Left lung (tissue), 14 donors: ENCODE measurements at places on chromosomes 2 and 18. TPM values are rescaled to one million over a fixed set of nuclear protein-coding genes. Genes with fewer than 3 reads are reported as not detected.

Gene C1QL2
- not detected for total RNA-seq

Gene PMAIP1
- total RNA-seq: 3.0 TPM

- no peaks in the 10 kb centered on the region for H3K36me3 ChIP-seq
- no peak overlapping the region for H3K27ac ChIP-seq
Measured at GRCh38 chr2:236866542-236867340, 218.9 kb upstream of the COPS8 start.

DNA sequence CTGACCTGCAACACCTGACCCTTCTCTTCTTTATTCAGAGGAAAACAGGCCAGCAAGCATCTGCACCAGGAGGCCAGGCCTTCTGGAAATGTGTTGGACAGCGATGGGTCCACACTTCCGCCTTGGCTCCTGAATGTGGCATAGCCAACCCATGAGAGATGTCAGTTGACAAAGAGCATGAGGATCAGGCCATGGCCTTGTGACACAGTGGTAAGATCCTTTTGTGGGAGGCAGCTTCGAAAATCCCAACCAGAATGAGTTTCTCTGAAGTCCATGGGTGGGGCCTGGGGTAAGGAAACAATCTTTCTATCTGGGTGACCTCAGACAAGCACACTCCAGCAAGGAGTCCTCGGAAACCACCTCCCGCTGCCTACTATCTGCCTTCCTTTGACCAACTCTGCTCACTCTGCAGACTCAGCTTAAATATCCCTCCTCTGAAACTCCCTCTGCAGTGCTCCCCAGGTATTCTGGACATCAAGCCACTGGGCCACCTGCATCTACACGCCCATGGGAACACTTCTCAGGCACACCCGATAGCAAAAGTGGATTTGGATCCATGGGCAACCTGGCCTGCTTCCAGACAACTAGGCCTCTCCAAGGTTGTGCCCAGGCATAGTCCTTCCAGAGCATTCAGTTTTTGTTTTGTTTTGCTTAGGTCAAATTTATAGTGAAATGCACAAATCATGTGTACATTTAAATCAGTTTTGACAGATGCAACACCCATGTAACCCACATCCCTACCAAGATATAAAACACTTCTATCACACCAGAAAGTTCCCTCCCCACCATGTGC lies 3.6 kb upstream of the SH2D6 start:
- peaks cover 18% of the 10 kb centered on the region for H3K4me1 ChIP-seq
- H3K36me3 ChIP-seq: no peaks in the 10 kb centered on the region
- no peak overlapping the region for H3K27ac ChIP-seq
- no peaks in the 10 kb centered on the region for H3K27me3 ChIP-seq

GRCh38 chr2:21044694-21045371 lies 960 bp upstream of the APOB start:
- no peak for DNase-seq
- no peak overlapping the region for H3K27ac ChIP-seq
- H3K4me1 ChIP-seq: peaks cover 14% of the 10 kb centered on the region
- peaks cover 48% of the 10 kb centered on the region for H3K27me3 ChIP-seq
- H3K4me3 ChIP-seq: no peak overlapping the region

Gene FRZB
- total RNA-seq: 2.8 TPM
